ENCODE measurements at places on chromosomes 16 and 17. TPM values are rescaled to one million over a fixed set of nuclear protein-coding genes. Genes with fewer than 3 reads are reported as not detected.

- H3K4me3 ChIP-seq: no peak overlapping the region
- no peak for DNase-seq
- H3K27me3 ChIP-seq: no peaks in the 10 kb centered on the region
These were observed 455.1 kb downstream of the KIF2B start for GRCh38 chr17:54277868-54278267.

DNA sequence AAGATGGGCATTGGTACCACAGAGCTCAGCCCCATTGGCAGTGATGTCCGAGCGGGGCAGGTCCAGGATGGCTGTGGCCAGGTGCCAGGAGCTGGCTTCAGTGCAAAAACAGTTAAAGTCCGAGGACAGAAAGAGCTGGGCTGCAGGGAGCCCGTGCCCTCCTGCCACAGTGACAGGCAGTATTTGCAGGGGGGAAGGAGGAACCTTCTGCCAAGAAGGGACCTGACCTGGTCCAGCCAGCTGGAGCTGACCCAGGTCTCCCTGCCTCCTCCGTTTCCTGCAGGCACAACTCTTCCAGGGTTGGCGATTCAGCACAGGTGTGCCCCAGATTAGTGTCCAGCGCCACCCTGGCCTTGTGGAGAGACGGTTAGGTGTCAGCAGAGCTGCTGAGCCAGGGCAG, 199.0 kb downstream of the ENGASE start:
- no peaks in the 10 kb centered on the region for H3K27me3 ChIP-seq
- DNase-seq: no peak
- H3K27ac ChIP-seq: no peak overlapping the region
- H3K36me3 ChIP-seq: no peaks in the 10 kb centered on the region
- no peaks in the 10 kb centered on the region for H3K4me1 ChIP-seq

- no peak for DNase-seq
- H3K36me3 ChIP-seq: no peaks in the 10 kb centered on the region
- no peaks in the 10 kb centered on the region for H3K4me1 ChIP-seq
- no peaks in the 10 kb centered on the region for H3K27me3 ChIP-seq
- H3K4me3 ChIP-seq: no peak overlapping the region
- no peak overlapping the region for H3K27ac ChIP-seq
These were observed 67.8 kb downstream of the GP2 start for GRCh38 chr16:20259541-20259940.

GRCh38 chr17:6712058-6712853, 913 bp downstream of the SLC13A5 start:
- no peak overlapping the region for H3K27ac ChIP-seq
- H3K4me3 ChIP-seq: no peak overlapping the region
- no peaks in the 10 kb centered on the region for H3K36me3 ChIP-seq
- peaks cover 21% of the 10 kb centered on the region for H3K4me1 ChIP-seq
- peak; percentile 78 for DNase-seq
- H3K27me3 ChIP-seq: no peaks in the 10 kb centered on the region

GRCh38 chr17:45171338-45172231, 9.9 kb downstream of the HEXIM2 start:
- peak overlapping the region; percentile 29 for H3K27ac ChIP-seq
- no peaks in the 10 kb centered on the region for H3K36me3 ChIP-seq
- peak overlapping the region; percentile 20 for H3K4me3 ChIP-seq

- no peaks in the 10 kb centered on the region for H3K36me3 ChIP-seq
- H3K27ac ChIP-seq: no peak overlapping the region
- H3K4me1 ChIP-seq: peaks cover 3% of the 10 kb centered on the region
- no peak overlapping the region for H3K4me3 ChIP-seq
These were observed 15.2 kb upstream of the METRNL start for GRCh38 chr17:83064021-83064731.

GRCh38 chr17:45070809-45071208, 9.7 kb downstream of the NMT1 start:
- H3K4me1 ChIP-seq: peaks cover 7% of the 10 kb centered on the region
- no peak overlapping the region for H3K27ac ChIP-seq
- H3K36me3 ChIP-seq: no peaks in the 10 kb centered on the region
- no peaks in the 10 kb centered on the region for H3K27me3 ChIP-seq
- no peak for DNase-seq
- H3K4me3 ChIP-seq: no peak overlapping the region

GRCh38 chr17:20059728-20060188, 50.6 kb downstream of the SPECC1 start:
- H3K27me3 ChIP-seq: no peaks in the 10 kb centered on the region
- H3K4me1 ChIP-seq: peaks cover 14% of the 10 kb centered on the region
- H3K4me3 ChIP-seq: no peak overlapping the region

DNA sequence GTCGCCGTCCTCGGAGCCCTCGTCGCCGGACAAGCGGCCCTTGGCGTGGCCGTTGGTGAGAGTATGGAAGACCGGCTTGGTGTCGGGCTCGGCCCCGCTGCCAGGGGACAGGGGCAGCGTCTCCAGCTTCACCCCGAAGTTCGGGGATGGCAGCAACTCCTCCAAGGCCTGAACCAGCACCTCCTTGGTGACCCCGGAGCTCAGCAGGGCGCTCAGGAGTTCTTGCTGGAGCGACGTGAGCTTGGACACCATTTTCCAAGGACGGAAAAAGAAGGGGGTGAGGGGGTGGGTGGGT, 279 bp downstream of the HNF1B start:
- peak overlapping the region; percentile 3 for H3K4me3 ChIP-seq
- no peak overlapping the region for H3K27ac ChIP-seq
- H3K4me1 ChIP-seq: peaks cover 9% of the 10 kb centered on the region
- no peaks in the 10 kb centered on the region for H3K36me3 ChIP-seq
- DNase-seq: no peak
- peaks cover 3% of the 10 kb centered on the region for H3K27me3 ChIP-seq

- no peak for DNase-seq
- no peaks in the 10 kb centered on the region for H3K36me3 ChIP-seq
- H3K27ac ChIP-seq: no peak overlapping the region
- H3K4me3 ChIP-seq: no peak overlapping the region
- H3K27me3 ChIP-seq: no peaks in the 10 kb centered on the region
These were observed 22.5 kb downstream of the GSE1 start for GRCh38 chr16:85635545-85636140.

DNA sequence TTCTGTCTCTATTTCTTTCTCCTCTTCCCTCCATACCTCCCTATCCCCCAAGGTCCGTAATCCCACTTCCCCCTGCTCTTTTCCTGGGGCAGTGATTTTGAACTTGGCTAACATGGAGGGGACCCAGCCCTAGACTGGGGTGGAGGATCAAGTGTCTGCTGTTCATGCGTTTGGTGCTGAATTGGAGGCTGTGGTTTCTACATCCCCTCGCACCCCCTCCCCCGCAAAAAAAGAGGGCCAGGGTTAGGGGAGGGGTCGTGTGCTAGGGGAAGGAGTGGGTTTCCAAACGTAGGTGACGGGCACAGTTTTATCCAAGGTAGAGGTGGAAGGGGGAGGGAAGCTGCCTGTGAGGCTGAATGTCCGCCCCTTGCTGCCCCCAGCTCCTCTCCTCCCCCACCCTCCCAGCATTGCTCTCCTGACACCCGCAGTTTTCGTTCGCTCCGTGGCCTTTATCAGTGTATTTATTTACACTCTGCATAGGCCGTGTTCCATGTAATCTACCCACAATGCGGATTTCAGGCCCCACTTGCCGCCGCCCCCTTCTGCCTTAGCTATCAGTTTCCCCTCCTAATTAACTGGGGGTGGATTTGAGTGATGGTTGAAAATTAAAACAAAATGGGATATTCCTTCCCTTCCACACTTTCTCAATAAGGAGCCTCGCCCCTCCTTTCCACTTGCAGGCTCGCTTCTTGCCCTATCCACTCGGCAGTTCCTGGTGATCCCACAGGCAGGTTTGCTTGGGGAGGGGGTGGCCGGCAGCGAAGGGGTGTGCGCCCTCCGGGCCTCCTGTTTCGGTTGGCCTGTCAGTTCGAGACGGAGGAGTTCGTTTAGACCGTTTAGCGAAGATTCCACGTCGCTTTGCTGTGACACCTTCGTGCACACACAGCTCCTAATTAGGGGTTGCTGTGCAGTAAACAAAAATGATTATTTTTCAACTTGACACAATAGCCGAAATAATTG, 2.0 kb downstream of the GNAO1 start:
- no peak overlapping the region for H3K4me3 ChIP-seq
- H3K4me1 ChIP-seq: peaks cover 8% of the 10 kb centered on the region
- H3K27me3 ChIP-seq: no peaks in the 10 kb centered on the region
- no peaks in the 10 kb centered on the region for H3K36me3 ChIP-seq
- no peak overlapping the region for H3K27ac ChIP-seq
- no peak for DNase-seq

DNA sequence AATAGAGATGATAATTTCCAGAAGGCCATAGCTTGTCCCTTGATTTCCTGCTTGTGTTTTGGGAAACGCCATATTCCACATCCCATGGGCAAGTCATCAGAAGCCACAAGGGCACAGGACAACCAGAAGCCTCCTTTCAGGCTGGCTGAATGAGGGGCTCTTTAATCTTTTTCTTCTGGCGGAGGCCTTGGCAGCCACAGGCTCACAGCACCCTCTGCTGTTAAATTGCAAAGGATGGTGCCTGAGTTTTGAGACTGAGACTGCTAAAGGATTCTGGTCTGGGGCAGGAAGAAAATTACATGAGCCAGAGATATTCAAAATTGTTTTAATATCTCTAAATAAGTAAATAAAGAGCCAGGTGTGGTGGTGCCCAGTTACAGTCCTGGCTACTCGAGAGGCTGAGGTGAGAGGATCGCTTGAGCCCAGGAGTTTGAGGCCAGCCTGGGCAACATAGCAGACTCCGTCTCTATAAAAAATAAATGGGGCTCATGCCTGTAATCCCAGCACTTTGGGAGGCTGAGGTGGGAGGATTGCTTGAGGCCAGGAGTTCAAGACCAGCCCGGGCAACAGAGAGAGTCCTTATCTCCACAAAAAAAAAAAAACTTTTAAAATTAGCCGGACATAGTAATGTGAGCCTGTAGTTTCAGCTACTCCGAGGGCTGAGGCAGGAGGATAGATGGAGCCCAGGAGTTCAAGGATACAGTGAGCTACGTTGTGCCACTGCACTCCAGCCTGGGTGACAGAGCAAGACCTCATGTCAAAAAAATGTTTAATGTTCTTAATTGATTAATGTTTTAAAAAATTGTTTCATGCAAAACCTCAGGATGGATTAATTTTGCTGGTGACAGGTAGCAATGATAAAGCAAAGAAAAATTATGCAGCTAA, 26.3 kb downstream of the AARSD1 start:
- peak; percentile 57 for DNase-seq
- no peak overlapping the region for H3K27ac ChIP-seq
- no peaks in the 10 kb centered on the region for H3K4me1 ChIP-seq
- H3K4me3 ChIP-seq: no peak overlapping the region

- peaks cover 5% of the 10 kb centered on the region for H3K4me1 ChIP-seq
- no peak overlapping the region for H3K4me3 ChIP-seq
- no peak for DNase-seq
- H3K27ac ChIP-seq: no peak overlapping the region
These were observed 46.2 kb downstream of the XPO6 start for GRCh38 chr16:28165598-28165997.

- DNase-seq: no peak
- no peaks in the 10 kb centered on the region for H3K36me3 ChIP-seq
- H3K27me3 ChIP-seq: no peaks in the 10 kb centered on the region
- H3K4me1 ChIP-seq: no peaks in the 10 kb centered on the region
- no peak overlapping the region for H3K27ac ChIP-seq
These were observed 211.7 kb downstream of the C16orf78 start for GRCh38 chr16:49585143-49585832.

DNA sequence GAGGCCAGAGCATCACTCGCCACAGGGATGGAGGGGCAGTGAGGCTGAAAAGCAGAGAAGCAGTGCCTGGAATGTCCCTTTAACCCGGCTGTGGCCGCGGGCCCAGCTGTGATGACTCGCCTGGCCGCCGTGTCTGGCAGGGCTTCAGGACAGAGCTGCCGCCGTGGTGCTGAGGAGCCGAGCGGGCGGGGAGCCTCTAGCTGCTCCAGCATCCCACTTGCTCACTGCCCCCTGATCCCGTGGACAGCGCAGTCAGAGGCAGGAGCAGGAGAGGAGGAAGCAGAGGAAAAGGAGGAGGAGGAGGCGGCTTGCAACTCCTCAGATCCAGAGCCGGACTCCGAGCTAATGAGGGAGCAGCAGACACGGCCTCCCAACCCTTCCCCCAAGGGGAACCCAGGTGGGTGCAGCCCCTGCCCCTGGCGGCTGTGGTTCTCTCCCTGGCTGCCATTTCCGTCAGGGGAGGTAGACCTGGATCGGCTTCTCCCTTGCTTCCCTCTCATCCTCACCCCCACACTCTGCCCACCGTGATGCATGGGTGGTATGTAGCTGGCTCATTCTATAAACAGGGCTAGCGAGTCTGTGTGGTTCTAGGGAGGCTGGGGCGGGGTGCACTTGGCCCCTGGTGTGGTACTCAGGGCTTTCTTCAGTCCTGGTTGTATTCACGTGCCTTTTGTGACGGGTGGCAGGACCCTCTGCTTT, 165.7 kb downstream of the CMIP start:
- no peak overlapping the region for H3K27ac ChIP-seq
- H3K27me3 ChIP-seq: no peaks in the 10 kb centered on the region
- H3K4me1 ChIP-seq: peaks cover 18% of the 10 kb centered on the region
- peak; percentile 80 for DNase-seq
- no peaks in the 10 kb centered on the region for H3K36me3 ChIP-seq
- no peak overlapping the region for H3K4me3 ChIP-seq

GRCh38 chr17:48505788-48506187, 25.0 kb downstream of the HOXB1 start:
- no peaks in the 10 kb centered on the region for H3K36me3 ChIP-seq
- no peak overlapping the region for H3K4me3 ChIP-seq
- H3K27ac ChIP-seq: no peak overlapping the region

DNA sequence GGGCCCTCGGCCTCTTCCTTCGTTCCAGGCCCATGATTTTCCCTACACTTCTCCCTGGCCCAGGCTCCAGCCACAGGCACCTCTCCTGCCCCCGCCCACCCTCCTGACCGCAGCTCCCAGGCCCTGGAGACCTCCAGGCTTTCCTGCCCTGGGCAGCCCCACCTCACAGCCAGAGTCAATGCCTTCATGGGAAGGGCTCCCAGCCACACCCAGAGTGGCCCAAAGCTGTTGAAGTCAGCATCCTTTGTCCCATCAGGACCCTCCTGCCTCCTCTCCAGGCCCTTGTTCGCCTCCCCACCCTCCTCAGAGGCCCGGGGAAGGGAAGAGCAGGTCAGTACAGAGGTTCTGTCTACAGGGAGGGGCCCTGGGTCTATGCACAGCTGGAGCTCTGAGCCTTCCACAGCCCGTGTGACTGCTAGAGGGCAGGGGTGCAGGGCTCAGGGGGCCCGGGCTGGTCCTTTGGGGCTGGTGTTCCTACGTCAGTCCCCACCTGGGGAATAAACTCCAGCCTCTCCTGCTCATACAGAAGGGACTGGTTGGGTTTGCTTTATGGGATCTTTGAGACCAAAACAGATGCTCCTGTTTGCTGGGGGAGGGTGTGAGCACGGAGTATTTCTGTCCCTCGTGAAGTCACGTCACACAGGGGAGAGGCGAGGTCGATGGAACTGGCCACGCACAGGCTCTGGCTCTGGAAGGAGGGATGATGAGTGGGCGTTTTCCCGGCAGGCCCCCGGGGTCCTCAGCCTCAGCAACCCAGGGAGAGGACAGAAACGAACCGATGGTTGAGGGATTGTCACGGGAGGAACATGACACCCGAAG, 20.3 kb downstream of the TRARG1 start:
- H3K4me1 ChIP-seq: peaks cover 2% of the 10 kb centered on the region
- H3K27me3 ChIP-seq: no peaks in the 10 kb centered on the region
- H3K27ac ChIP-seq: no peak overlapping the region
- no peak for DNase-seq
- H3K4me3 ChIP-seq: no peak overlapping the region
- no peaks in the 10 kb centered on the region for H3K36me3 ChIP-seq

SAMD14 gene
- 1.3 TPM for total RNA-seq

CA10 gene
- not detected for total RNA-seq

ASB16 gene
- 0.72 TPM for total RNA-seq

NACA2 gene
- not detected for total RNA-seq

SNF8 gene
- total RNA-seq: 58.0 TPM

Data from ovary (tissue), 10 donors.